LNCaP clone FGC (cell line): ENCODE measurements at places on chromosomes 5 and 9.

DNA sequence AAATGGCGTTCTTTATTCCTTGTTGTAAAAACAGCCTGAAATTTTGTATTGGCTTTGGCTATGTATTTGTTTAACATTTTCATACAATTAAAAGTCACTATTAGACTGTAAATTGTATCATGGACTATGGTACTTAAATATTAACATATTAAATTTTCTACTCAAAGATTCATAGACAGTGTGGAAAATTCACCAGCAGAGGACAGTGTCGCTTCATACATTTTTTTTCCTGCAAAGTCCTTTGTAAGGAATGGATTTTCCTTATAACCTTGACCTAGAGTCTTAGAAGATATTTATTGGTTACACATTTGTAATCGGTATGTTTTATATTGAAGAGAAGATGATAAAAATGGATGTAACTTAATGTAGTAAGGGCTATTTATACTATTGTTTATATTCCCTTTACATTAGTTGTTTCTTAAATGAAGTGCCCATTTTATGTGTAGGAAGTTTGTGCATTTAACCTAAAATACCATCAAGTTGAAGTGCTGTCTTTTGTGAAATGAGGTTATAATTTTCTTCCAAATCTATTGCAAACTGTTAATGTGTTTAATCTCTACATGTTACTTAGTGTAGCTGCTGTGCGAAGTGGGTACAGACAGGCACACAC, 150.1 kb downstream of the KDM4C start:
- DNase-seq, result no peak

GRCh38 chr5:180135128-180135955, 63.8 kb upstream of the RNF130 start:
- DNase-seq, result no peak

- peak; percentile 55 for DNase-seq
These were observed 30.0 kb upstream of the STOM start for GRCh38 chr9:121399883-121400607.

- DNase-seq, result no peak
These were observed 19.2 kb upstream of the PLIN2 start for GRCh38 chr9:19146441-19147024.

DNA sequence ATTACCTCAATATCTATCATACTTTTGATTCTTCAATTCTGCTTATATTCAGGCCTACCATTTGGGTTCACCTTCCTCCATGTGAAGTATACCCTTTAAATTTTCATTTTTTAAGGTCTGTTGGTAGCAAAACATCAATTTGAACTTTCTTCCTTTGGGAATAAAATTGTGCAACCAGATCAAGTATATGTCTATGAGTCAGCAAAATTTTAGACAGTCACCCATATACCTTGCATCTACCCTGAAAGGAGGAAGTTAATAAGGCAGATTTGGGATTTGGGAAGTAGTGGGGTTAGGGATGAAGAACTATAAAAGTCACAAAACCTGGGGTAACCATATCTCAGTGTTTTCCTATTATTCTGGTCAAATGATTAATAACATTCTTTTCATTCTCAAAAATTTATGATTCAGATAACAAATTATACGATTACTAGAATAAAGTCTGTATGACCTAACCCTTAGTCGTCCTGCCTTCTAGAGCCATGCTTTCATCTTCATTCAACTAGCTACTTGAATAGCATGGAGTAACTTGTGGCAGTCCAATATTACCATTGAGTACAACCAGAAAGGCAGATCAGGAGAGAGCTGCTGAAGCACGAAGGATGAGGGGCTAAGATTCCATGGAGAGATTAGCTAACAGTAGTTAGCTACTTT, 2.8 kb upstream of the IL33 start:
- DNase-seq, result no peak

DNA sequence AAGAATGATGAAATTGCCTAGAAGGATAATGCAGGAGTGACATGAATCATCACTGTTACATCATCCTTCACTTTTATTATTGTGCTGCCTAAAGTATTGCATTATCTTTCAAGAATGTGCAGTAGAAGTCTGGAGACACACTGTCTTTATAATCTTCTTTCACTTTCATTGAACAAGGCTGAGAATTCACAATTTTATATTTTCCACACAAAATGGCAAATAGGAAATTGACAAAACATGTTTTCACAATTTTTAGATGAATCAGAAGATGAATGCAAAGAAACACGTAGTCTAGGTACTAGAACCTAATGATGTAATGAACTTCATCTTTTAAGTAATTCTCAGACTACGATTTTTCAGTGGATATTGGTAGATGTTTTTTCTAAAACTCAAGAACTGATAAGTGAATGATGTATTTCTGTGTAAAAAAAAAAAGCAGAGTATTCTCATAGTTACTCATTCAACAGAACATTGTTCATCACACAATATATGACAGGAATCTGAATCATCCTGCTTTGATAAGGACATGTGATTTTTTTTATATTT, 131.5 kb upstream of the GRHPR start:
- no peak for DNase-seq

DNA sequence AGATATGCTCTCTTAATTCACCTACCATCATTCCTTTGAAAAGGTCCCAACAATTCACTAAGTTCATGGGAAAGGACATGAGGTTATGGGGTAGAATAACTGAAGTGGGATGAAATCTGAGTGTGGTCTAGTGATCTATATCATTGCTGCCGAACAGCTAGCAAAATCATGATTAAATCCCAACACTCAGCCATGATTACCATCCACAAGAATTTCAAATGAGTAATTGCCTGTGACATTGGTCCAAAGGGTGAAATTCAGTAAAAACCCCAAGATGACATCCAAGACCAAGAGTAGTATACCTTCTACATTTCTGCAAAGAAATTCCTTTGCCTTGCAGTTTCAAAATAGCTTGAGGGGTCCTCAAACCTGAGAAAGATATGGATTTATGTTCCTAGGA, 225.6 kb downstream of the SPOCK1 start:
- DNase-seq, result no peak

GRCh38 chr9:130193103-130193502, 20.9 kb downstream of the NCS1 start:
- no peak for DNase-seq

DNA sequence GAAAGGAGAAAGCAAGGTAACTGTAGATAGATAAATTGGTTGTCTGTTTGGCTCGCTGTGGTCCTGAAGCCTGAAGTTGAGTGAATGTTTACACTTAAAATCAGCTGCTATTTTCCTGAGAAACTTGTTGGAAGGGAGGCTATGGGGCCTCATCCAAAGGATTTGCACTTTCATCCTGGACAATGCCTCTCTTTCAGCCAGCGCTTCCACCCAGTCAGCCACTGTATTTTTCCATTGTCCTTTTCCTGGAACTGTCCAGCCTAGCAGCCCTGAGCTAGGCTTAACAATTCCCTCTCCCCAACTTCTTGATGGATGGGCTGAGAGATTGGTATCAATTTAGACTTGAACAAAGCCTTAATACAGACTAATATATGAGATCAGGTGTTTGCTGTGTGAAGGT, 429.2 kb downstream of the DMAC1 start:
- no peak for DNase-seq

- DNase-seq, result no peak
These were observed 99.3 kb upstream of the ERCC6L2 start for GRCh38 chr9:95776176-95776575.

DNA sequence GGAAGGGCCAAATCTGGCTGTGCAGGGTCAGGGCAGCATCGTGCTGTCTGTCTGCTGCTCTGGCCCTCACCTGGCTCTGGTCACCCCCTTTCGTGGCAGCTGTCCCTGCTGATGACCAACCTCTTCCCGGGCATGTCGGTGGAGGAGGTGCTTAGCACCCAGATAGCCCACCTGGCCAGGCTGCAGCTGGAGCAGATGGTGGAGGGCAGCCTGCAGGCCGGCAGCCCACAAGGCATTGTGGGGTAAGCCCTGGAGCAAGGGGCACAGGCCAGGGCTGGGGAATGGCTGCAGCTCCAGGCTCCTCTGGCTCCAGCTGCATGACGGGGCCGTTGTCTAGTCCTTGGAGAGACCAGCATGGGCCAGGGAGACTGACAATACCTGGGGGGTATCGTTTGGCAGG, 8.2 kb downstream of the TOR2A start:
- no peak for DNase-seq

DNA sequence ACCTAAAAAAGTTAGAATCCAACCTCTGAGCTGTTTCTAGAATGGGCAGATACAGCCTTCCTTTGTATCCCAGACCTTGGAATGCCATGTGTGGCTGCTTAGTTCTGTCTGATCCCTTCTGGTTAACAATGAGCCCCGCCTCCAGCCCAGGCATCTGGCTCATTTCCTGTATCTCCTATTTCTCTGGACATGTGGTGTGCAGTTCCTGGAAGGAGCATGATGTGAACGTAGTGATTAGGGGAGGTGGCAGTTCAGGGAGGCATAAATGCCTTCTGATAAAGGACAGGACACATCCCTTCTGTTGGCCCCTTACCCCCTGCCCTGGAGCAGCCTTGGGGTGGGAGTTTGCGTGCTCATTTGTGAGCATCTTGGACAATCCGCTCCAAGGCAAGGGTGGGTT, 243.0 kb downstream of the ZSWIM6 start:
- DNase-seq, result no peak

GRCh38 chr9:127539982-127540663, 72.0 kb upstream of the STXBP1 start:
- peak; percentile 77 for DNase-seq

DNA sequence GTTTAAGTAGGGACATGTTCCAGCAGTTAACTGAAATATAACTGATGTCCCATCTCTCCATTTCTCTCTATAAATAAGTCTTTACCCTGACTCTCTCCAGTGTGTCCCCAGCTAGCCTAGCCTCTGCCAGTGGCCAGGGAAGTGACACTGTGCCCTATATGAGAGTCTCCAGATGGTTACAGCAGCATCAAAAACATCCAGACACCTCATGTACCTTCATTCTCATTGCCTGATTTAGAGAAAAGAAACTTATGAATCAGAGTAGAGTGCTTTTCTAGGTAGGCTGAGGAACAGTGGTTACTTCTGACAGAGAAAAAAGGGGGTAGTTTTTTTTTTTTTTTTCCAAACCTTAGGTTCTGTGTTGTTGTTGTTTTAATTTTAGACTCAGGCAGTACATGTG, 148.5 kb downstream of the GNAQ start:
- no peak for DNase-seq

GRCh38 chr9:124337562-124337961, 77.7 kb downstream of the PSMB7 start:
- no peak for DNase-seq

GRCh38 chr5:170226129-170226615, 6.6 kb upstream of the C5orf58 start:
- DNase-seq, result no peak

DNA sequence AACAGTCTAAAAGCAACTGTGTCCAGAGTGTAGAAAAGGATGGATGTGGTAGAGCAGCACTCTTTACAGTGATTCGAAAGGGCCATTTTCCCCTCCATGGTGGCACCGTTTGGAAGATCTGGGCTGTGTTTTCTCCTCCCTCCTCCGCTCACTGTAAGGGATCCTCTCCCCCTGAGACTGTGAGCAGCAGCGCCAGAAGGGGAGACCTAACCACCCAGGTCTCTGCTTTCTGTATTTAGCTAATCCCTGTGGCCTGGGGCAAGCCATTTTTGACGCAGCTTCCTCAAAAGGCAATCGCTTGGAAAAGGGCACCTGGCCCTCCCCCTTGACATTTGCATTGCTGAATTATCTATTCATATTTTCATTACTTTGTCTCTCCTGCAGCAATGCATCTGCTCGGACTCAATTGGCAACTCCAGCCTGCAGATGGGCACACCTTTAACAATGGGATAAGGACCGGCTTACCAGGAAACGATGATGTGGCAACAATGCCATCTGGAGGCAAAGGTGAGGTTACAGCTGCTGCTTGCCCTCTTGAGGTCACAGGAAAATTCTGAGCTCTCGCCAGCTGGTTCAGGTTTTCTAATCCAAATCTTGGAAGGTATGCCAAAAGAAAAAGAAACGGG, 244.3 kb upstream of the WWC1 start:
- peak; percentile 72 for DNase-seq

- no peak for DNase-seq
These were observed 703 bp downstream of the ISCA1 start for GRCh38 chr9:86281593-86282076.

GRCh38 chr5:98942847-98943246, 14.0 kb upstream of the CHD1 start:
- DNase-seq, result no peak

DNA sequence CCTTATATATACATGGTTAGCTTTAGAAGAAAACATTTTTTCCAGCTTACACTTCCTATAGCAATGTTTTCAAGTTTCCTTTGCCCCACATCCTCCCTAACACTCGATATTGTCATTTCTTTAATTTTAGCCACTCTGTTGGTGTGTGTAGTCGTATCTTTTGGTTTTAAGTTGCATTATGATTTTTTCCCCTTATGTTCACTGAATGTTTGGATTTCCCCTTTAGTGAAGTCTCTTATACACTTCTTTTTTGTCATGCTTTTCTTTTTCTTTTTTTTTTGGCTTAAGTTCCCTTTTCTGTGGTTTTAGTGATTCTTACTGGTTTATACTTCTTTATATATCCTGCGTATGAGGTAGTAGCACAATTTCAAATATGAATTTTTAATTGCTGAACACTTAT, 58.8 kb downstream of the KDM4C start:
- DNase-seq, result no peak

DNA sequence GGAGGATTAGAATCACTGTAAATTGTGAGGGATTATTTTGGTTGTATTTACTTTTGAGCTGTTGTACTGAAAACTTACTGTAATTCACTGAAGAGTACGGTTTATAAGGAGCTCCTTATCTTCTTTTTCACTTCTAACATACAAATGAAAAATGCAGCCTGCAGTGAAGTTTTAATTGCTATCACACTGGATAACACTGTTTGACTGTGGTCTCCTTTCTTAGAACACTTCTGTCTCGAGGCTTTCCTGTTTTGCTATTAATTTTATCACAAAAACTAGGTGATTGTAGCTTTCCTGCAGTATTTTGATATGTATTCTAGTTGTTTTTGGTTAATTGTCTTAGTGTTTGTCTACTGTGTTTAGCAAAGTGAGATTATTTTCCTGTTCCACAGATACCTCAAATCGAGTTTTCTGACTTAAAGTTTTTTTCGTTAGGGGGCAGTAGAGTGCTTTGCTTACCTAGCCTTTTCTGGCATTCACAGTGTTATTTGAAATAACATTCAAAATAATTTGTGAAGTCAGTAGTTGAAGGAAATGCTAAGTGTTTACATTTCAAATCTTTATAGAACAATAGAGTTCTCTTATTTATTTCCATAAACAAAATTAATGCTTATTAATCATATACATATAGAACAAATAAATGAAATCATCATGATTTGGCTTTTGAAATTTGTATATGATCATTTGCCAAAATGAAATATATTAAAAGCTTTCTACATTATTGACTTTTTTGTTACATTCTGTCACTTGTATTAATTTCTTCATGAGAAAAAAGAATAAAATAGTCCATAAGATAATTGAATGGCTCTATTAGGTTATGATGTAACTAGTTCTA, 52.9 kb downstream of the COMMD10 start:
- DNase-seq, result peak; percentile 69
